ENCODE measurements at places on chromosomes 1 and 21.
A peak's percentile ranks its signal among the peaks of the same experiment; 100 is the strongest.

- DNase-seq = peak; percentile 50
Measured at GRCh38 chr1:23452011-23452411, 27.5 kb upstream of the TCEA3 start.

DNA sequence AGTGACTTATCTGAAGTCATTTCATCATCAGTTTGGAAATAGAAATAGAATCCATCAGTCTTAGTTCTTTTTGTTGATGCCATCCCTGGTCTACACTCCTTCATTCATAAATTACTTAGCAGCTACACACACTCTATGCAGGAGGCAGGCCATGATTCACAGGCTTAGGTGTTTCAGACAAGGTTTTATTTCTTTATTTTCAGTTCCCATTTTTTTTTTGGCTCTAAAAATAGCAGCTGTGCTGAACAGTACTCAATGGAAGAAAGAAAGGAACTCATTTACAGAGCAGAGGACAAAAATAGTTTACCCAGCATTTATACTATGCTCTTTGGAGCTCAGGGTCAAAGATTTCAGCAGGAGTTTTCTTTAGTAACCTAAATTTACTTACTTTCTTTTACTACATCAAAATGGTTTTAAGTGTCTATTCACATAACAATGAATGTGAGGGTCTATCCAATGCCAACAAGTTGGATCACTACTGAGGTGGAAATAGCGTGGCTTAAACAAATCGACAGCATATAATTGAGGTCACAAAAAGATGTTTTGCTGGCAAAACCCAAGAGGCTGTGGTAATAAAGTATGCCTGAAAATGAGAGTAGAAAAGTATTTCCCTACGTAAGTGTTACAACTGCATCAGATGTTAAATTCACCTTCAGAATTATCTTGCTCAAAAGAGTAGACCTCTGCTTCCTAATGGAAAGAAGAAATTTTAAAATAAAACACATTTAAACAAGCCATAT lies 7.7 kb downstream of the KRTAP19-8 start:
- DNase-seq = no peak

DNA sequence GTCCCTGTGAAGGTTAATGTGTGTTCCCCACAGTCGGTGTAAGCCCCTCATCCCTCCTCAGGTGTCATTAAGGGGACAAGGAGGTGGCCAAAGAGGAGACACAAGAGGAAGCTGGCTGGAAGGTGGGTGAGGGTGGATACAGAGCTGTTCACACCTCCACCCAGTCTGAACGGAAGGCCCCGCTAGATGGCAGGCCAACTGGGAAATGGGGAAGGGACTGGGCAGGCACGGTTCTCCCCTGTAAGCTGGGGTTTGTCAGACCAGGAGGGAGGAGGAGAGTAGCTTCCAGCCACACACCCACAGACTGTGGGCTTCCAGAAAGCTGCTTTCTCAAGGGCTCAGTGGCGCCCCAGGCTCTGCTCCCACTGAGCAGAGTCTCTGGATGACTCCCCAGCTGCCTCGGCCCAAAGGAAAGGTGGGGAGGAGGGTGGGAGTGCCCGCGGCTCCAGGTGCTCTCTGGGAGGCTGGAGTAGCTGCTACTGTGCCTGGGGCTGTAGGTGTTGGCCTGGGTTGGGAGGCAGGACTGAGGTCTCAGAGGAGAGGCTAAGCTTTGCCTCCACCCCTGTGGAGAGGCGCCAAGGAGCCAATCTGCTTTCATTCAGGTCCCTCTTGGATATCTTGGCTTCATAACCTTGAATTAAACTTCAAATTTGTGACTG lies 41.2 kb downstream of the PCP4 start:
- no peak for DNase-seq

GRCh38 chr1:152036267-152037216 lies at the start of gene S100A11:
Gene S100A11 (minus strand): TSS chr1:152037004. CDS start chr1:152036915, 89 bp downstream.
- peak; percentile 5 for DNase-seq

GRCh38 chr1:214021321-214021720 lies 33.5 kb downstream of the PROX1 start:
- DNase-seq = no peak

DNA sequence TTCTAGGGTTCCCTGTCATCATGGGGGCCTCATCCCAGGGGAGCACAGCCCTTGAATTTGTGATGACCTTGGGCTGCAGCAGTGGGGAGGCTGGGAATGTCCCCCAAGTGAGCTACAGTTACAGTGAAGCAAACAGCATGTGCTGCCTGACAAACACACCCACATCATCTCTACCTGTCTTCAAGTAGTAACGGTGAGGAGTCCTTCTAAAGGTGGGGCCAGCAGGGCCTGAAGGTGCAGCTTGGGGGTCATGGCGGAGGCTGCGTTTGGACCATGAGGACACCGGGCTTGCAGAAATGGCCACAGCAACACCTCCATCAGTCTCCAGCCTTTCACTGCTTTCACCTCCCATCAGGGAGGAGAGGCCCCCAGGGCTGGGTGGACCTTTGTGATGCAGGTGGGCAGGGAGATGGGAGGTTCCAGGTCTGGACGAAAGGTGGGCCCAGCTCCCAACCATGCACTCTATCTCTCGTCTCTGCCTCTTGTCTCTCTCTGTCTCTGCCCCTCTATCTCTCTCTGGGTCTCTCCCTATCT lies 55.7 kb downstream of the WNT9A start:
- DNase-seq = no peak

GRCh38 chr1:220954321-220955075 lies 75.3 kb downstream of the HLX start:
- no peak for DNase-seq

DNA sequence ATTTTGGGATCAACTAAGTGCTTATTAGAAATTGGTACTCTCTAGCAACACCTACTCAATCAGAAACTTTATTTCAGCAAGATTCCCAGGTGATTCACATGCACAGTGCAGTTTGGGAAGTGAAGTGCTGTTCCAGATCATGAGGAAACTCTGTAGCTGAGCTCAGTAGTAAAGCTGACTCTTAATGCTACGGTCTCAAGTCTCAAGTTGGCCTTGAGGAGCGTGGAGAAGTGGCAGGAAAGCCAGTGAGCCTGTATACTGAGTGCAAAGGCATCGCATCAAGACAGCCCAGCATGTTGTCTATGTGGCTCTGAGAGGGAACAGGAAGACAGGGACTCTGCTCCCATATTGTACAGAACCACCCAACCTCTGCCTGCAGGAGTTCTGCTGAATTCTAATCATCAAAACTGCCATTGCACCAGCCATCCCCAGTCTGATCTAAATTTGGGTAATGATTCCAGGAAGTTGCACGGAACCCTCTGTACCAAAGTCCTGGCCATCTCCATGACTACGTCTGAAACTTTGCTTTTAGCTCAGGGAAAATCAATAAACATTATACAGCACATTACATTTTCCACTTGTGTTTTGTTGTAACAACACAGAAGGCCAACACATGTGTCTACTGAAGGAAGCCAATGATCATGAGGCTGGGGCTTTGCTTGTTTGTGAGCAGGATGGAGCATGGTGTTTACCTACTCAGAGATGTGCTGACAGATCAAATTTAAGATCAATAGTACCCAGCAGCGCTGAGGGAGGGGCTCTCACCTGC lies 105.1 kb upstream of the TLR5 start:
- DNase-seq = no peak

- DNase-seq = no peak
Measured at GRCh38 chr1:58570817-58571216, 6.2 kb downstream of the TACSTD2 start.

DNA sequence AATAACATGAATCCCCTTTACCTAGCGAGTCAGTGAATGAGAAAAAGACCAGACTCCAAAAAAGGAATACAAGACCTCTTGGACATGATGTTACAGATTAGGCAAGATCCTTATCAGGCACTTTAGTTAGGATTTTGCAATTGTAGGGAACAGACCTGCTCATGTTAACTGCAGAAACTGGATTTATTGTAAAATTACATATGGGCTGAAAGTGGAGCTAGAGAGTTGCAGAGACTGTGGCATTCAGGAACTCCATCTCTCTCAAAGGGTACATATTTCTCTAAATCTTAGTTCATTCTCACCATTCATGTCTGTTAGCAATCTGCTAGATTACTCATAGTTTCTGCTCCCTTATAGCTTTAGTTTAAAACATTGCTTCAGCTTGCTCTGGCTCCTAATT lies 142.2 kb downstream of the PAPPA2 start:
- no peak for DNase-seq

- no peak for DNase-seq
Measured at GRCh38 chr1:160096274-160097116, 1.9 kb downstream of the IGSF8 start.

- DNase-seq = no peak
Measured at GRCh38 chr1:36814774-36815173, 219.5 kb downstream of the GRIK3 start.

- DNase-seq = no peak
Measured at GRCh38 chr1:153563991-153564390, 1.7 kb downstream of the S100A2 start.

- no peak for DNase-seq
Measured at GRCh38 chr1:161157867-161158266, 1.4 kb upstream of the USP21 start.

DNA sequence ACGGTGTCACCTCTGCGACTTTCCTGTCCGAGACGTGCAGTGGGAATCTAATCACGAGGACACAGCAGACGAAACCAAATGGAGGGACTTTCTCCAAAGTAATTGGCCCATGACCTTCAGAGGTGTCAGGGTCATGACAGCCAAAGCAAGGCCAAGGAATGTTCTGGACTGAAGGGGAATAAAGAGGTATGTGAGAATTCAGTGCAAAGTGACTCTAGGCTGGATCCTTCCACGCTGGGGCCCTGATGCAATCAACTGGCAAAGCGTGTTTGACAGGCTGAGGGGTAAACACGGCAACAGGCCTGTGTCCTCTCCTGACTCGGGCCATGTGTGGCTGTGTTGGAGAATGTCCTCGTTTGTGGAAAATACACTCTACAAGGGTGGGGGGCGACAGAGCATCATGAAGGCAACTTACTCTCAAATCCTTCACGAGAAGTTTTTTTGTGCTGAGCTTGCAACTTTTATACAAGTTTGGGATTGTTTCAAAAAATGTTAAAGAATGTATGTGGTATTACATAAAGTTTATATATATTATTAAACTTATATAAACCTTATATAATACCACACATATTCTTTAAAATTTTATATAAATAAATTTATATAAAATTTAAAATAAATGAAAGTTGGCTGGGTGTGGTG lies 1.7 kb downstream of the CFAP74 start:
- no peak for DNase-seq

DNA sequence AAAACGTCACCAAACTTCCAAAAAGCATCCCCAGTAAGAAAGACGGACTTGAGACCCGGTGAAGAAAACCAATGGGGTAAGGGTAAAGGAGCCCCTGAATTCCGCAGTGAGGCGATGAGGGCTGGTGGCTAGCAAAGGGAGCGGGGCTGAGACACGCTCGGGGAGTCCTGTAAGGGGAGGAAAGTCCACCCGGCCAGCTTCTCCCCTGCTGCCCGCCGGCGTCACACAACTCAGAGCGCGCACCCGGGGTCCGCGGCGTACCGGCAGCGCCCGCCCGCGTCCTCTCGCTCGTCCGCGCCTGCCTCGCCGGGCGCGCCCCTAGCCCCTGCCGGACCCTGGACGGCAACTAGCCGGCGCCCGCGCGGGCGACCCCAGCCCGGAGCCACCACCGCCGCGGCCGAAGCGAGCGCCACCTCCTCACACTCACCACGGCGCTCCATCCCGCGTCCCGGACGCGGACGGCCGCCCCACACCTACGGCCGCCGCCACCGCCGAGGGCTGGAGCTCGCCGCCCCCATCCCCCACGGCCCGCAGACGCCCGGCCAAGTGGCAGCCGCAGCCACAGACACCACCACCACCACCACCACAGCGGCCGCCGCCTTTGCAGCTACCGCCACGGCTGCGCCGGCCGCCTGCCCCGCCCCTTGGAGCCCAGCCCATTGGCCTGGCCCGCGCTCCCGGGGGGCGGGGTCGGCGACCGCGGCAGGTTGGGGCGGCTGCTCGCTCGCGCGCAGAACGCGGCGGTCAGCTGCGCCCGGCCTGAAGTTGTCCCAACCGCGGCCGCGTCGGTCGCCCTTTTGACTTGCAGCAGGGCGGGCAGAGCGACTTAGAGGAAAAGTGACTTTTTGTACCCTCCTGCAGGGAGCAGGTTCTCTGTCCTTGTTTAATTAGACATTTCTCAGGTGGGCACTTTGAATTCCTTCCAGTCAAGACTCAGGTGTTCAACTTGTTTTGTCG lies 10.0 kb upstream of the ARHGAP29 start:
- peak; percentile 59 for DNase-seq

DNA sequence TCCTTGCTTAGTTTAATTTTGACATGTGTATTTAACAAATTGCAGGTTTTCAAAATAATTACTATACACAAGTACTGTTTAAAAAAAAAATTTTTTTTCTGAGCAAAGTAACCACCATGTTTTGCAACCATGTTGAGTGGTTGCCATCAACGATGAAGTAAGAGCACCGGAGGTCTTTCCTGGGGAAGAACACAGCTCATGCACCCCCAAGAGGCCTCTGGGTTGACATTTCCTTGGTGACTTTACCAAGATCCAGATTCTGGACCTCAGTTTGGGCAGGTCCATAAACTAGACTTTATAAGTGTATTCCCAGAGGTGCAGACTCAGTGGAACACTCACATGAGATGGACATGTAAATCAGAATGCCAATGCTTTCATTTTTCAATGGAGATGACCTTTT lies 36.8 kb upstream of the RALGPS2 start:
- no peak for DNase-seq

DNA sequence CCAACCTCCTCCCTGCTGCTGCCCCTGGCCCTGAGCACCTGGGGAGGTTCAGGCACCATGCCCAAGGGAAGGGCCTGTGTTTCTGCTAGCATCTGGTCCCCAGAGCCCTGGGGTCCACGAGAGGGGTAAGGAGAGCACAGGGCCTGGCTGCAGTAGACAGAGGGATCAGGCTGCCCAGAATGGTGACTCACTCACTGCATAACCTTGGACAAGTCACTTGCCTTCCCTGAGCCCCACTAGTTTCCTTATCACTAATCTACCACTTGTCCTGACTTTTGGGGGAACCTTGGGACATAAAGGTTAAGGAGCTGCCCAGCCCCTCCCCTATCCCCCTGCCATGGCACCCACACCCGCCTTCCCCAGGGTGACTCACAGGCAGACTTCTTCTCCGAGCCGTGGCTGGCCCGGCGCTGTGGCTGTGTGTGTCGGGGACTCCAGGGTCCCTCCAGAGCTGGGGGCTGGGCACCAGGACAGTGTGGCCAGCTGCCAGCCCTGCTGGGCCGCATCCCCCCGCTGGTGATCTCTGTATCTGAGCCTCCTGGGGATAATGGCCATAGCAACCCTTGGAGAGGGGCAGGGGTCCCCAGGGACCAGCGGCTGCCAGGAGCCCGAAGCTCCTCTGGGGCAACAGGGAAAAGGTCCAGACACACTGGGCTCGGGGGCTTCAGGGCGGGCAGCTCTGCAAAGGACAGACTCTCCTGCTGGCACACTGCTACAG lies 4.0 kb downstream of the ARHGEF19 start:
- no peak for DNase-seq

DNA sequence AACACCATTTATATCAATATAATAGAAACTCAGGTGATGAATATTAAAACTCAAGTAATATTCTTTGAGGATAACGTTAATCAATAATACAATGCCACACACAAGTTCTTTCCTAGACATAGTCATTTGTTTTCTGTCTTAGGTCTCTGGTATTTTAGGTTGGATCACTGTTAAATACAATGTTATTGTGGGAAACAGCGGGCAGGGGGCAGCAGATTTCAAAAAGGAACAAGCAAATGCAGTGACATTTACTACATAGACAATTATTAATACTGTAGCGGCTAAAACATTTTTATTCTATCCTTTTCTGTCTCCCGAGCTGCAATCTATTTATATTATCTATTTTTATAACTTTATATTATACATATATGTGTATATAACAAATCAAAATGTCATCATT lies 186.4 kb upstream of the ZNHIT6 start:
- DNase-seq = no peak
